Activated naive CD8-positive, alpha-beta T cell treated with anti-CD3 and anti-CD28 coated beads, Interleukin-2, amount 10 ng/mL, durations not matched to agents 7 days and 5 days (primary cell): ENCODE measurements at places on chromosomes 3 and 15.

DNA sequence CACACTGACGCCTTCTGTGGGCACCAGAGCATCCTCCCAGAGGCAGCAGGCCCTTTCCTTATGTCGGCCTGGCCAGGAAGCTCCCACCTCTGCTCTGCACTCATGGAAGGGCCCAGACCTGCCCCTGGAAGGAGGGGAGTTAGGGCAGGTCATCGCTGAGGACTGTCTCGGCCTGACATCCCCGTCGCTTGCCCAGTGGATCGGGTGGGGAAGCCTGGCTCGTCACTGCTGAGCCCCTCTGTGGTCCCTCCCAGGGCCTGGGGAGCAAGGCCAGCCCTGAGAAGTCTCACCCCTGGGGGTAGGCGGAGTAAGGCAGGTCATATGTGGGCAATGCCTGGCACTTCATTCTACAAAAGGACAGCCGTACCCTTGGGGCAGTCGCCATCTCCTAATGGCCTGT lies 62.8 kb upstream of the SNRPA1 start:
- DNase-seq = no peak

DNA sequence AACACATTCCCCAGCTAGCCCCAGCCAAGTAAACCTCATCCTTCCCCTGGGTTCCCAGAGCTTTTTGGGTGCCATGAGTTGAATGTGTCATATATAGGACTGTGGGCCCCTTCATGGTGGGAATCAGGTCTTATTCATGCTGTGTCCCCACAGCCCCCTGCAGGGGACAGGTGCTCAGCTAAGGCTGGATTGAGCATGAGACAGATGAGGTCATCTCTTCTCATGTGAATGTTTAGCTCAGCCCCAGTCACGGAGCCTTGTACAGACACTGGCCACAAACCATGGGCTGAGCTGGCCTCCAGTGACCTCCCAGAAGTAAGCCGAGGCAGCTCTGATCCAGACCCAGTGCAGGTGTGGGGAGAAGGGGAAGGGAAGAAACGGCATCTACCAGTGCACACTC lies 70.7 kb downstream of the C3orf70 start:
- no peak for DNase-seq

GRCh38 chr3:123328851-123329635 lies 119.8 kb downstream of the ADCY5 start:
- DNase-seq = peak; percentile 85

DNA sequence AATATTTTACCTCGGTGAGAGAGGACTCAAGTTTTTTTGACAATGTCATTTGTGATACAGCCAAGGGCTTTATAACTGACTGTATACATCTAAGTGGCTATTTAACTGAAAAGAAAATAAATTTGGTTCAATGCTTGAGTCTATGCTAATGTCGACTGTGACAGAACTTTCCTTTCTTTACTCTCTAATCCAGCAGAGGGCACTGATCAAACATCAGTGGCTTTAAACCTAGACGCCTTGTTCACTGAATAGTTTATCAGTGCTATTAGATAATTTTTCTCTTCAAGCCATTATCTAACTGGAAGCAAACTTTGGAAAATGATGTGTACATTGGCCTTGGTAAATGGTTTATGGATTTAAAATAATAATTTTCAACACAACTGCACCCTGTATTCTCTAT lies 285.1 kb downstream of the CHL1 start:
- DNase-seq = no peak

DNA sequence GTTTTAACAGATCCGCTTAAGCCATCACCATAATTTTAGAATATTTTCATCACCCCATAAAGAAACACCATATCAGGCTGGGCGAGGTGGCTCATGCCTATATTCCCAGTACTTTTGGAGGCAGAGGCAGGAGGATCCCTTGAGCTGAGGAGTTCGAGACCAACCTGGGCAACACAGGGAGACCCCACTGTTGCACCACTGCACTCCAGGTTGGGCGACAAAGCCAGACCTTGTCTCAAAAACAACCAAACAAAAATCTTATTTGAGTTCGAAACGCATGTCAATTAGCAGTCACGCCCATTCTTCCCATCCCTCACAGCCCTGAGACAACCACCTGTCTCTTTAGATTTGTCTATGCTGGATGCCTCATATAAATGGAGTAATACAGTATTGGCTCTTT lies 119.9 kb downstream of the KLF13 start:
- DNase-seq = no peak

DNA sequence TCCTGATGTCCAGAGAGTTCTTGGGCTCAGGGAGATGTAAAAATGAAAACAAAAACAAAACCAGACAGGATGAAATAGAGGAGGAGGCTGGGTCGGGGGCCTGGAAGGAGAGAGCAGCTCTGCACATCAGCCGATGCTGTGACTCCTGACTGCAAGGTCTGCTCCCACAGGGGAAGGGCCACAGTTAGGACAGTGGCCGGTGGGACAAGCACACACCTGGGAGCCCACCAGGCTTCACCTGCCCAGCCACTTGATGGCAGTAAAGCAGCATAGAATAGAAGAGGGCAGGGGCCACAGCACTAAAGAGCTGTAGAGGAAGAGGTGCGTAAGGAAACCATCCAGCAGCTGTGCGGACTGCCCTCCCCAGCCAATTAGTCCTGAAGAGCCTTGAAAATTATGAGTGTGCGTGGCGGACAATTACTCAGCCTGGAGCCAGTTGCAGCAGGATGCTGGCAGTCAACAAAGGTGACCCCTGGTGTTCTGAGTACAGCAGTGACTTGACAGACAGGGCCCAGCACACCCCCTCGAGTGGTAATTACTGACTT lies 29.8 kb downstream of the ALS2CL start:
- peak; percentile 24 for DNase-seq

GRCh38 chr3:145780301-145780700 lies 380.7 kb downstream of the PLOD2 start:
- DNase-seq = no peak

GRCh38 chr3:53260286-53260785 lies 4.5 kb upstream of the TKT start:
- DNase-seq = no peak

DNA sequence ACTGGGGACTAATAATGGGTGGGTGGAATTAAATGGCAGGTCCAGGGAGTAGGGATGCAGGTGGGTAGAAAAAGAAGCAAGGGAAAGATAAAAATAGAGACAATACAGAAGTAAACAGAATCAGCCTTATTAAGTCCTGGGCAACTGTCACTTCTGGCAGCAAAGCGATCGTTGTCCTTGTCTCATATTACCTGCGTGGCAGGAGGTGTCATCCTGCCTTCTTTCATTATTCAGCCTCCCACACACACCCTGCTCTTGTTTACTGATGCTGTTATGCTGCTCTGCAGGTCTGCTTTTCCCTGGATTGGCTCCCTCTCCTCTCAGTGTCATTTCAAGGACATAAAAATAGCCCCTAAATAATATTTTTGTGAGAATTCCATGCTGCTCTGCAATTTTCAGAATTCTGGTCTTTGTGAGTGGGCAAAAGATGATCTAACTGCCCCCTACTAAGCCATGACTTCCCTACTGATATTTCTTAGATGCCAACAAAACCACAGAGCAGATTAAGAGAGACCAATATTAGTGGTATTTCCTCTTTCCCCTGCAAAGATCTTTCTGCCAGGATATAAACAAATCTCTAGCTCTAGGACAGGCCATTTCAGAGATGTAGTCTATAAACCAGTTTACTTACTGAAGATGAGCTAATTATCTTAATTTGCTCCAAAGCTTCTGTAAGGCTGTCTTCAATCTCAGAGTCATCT lies 8.5 kb downstream of the VEPH1 start:
- no peak for DNase-seq

DNA sequence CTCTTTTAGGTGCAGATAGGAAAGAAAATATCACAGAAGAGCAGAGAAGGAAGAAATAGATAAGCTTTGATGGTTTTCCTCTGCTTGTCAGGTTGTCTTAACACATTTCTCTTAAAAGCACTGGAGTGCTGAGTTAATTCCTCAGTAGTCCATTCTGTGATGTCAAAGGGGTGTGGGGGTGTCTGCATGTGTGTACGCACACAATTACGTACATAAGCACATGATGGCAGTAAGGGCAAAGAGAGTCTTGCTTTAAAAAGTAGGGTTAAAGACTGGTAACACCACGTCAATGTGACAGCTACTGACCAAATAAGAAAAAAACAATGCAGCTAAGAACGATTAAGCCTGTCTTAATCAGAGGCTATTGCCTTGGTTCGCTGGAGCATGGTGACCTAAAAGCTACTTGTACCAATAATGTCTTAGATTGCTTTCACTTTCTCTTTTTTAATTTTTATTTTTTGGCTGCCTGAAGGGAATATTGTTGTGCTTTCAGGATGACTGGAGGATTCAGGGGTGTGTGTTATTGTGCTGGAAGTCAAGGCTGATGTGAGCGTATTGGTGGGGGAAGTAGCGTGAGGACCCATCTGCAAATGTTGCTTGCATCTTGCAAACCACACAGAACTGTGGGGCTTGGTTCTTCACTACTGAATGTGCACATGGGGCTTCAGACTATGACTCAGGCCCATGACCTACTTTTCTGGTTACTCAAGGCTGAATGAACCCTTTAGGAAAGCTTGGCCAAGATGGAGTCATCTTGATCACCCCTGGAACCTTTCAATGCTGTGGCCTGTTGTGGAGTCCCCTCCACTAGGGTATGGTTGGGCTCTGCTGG lies 417.8 kb upstream of the TPM1 start:
- DNase-seq = no peak

DNA sequence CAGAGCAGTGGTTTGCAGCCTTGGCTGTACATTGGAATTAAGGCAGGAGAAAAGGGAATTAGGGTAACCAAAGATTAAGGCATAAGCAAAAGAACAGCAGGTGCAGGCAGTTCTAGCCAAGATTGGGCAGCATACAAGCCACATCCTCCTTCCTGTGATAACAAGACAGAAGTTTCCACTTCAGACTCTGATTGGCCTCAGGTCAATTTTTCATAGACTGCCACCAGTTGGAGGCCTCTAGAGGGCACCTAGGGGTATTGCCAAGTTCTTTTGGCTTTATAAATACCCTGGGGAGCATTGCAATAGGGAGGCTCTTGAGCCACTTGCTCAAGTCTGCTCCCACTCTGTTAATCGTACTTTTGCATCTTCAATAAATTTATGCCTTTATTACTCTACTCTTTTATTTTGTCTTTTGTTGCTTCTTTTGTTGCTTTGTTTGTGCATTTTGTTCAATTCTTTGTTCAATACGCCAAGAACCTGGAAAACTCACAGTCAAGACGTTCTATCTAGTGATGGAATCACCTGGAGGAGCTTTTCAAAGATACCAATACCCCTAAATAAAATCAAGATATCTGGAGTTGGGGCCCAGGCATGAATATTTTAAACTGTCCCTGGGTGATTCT lies 32.2 kb upstream of the FMN1 start:
- DNase-seq = no peak

GRCh38 chr3:13013566-13013965 lies 59.7 kb downstream of the IQSEC1 start:
- DNase-seq = peak; percentile 28

DNA sequence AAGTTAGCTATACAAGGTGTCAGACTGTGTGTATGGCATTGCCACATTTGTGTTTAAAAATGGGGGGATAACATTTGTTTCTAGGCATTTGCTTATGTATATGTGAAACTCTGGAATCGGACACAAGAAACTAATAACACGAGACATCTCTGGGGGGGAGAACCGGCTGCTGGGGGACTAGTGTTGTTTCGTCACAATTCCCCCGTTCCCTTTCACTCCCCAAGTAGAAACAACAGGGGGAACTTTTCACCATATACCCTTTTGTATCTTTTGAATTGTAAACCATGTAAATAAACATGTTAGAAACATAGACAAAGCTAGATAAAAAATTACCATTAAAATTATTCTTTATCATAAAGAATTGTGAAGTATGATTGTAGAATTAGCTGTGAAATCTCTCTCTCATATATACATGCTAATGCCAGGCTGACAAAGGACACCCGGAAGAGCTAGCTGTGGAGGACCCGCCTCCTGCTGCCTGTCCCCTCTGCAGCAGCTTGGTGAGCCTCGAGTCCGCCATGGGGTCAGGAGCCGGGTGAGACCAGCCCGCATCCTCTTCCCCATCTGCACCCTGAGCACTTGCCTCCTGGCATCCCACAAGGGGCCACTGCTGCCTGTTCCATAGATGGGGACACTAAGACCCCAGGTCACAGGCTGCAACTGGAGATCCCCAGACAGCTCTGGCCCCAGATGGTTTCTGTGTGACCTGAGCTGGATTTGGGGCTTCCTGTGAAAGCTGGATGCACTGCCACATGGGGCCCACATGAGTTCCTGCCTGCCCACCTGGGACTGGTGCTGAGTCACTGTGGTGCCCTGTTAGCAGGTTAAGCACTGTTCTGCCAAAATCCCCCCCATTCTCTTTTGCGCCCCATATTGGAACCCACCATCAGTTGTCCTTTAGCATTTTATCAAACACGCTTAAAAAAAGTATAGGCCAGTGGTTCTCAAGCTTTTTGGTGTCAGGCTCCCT lies 91.6 kb downstream of the IQSEC1 start:
- no peak for DNase-seq

GRCh38 chr15:28975766-28976179 lies 90.0 kb downstream of the APBA2 start:
- DNase-seq = peak; percentile 63

DNA sequence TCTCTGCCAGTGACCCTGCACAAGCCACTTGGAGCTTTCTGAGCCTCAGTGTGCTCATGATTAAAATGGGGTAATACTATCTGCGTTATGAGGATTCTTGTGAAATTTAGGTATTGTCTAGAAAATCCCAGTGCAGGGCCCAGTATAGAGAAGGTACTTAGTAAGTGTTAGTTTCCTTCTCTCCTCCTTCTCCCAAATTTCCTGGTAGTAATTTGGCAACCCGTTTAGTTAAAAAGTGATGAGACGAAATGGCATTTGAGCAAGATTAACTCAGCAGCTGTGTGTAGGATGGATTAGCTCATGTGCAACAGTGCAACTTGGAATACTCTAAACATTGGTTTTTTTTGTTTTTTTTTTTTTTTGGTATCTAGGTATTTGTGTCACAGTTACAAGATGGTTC lies 84.6 kb downstream of the SLCO3A1 start:
- no peak for DNase-seq

- DNase-seq = no peak
Observed at GRCh38 chr3:127170814-127171213, 22.1 kb upstream of the PRR23E start.

- no peak for DNase-seq
Observed at GRCh38 chr3:157082305-157082982, 77.5 kb downstream of the CCNL1 start.

- no peak for DNase-seq
Observed at GRCh38 chr3:6172871-6173642, 687.9 kb upstream of the GRM7 start.

DNA sequence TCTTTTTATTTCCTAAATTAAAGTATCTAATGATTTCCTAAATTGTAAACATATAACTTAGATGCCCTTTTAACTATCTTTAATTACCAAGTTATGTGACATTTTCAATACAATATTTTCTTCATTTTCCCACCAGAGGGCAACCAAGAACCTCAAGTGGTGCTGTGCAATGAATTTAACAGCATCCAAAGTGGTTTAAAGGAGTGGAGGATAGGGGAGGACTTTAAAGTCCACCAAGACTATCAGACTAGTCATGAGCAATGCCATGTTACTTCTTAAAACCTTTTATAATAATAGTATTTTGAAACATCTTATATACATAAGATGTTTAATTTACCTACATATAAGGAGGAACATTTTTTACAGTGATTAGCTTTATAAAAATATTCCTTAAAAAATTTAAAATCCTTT lies 74.4 kb downstream of the DLG1 start:
- no peak for DNase-seq
